ENCODE measurements at places on chromosomes 16 and 17. TPM values are rescaled to one million over a fixed set of nuclear protein-coding genes. Genes with fewer than 3 reads are reported as not detected.

- DNase-seq: no peak
Measured at GRCh38 chr17:13350466-13350865, 251.3 kb downstream of the HS3ST3A1 start.

HSD3B7 gene
- 3.6 TPM for polyA plus RNA-seq

CHRNE gene
- 0.94 TPM for polyA plus RNA-seq

DNA sequence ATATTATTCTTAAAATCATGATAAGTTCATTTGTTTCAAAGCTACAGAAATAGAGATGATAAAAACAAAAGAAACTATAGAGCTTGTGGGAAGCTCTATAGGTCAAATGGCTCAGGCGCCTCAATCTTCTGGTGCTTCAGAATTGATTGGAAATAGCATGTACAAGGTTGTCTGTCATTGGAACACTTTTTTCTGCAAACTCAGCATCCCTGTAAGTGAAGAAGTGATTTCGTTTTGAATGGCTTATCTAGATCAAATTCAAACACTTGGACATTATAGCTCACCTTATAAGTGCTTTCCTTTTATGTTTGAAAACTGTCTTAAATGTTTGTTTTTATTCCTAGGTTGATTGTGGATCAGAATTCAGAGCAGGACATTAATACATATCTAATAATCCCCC, 103.7 kb downstream of the SKAP1 start:
- no peak for DNase-seq

GPR139 gene
- not detected for polyA plus RNA-seq

DNA sequence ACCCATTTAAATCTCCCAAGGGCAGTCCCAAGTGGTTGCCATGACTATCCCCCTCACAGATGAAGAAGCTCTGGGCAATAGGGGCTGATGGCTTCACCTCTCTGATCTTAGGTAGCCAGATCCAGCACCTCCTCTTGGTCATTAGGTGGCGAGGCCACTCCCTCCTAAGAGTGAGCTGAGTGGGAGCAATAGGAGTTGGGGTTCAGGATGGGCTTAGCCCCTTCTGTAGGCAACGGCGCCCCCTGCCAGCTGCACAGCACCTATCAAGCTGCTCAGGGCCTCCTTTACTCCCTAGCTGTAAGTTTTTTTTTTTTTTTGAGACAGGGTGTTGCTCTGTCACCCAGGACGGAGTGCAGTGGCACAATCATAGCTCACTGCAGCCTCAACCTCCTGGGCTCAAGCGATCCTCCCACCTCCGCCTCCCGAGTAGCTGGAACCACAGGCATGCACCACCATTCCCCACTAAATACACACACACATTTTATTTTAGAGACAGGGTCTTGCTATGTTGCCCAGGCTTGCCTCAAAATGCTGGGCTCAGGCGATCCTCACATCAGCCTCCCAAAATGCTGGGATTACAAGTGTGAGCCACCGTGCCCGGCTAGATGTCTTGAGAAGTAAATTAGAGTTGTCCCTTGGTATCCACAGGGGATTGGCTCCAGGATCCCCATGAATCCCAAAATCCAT, 3.5 kb upstream of the RRAD start:
- no peak for DNase-seq

GRCh38 chr16:56355221-56355620, 70.1 kb downstream of the AMFR start:
- no peak for DNase-seq

GRCh38 chr17:3924512-3925350, 8.5 kb upstream of the P2RX1 start:
- DNase-seq: no peak

DNA sequence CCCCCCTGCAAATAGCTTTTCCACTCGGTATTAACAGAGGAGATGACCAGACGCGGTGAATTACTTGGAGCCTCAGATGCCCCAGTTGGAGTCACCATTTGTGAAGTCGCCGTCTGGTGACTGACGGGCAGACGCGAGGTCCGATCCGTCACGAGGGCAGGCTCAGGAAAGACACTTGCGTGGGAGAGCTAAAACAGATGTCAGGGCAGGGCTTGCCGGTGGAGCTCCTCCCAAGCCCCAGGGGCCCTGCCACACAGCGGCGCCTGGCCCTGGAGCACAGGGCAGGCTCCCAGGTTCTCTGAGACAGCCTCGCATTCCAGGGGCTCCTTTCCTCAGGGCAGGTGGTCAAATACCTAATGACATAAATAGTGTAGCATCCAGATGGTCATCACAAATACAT, 348.3 kb downstream of the C16orf95 start:
- DNase-seq: no peak

CSHL1 gene
- polyA plus RNA-seq: not detected

GRCh38 chr16:56370185-56370874, 55.0 kb downstream of the AMFR start:
- DNase-seq: no peak

DNA sequence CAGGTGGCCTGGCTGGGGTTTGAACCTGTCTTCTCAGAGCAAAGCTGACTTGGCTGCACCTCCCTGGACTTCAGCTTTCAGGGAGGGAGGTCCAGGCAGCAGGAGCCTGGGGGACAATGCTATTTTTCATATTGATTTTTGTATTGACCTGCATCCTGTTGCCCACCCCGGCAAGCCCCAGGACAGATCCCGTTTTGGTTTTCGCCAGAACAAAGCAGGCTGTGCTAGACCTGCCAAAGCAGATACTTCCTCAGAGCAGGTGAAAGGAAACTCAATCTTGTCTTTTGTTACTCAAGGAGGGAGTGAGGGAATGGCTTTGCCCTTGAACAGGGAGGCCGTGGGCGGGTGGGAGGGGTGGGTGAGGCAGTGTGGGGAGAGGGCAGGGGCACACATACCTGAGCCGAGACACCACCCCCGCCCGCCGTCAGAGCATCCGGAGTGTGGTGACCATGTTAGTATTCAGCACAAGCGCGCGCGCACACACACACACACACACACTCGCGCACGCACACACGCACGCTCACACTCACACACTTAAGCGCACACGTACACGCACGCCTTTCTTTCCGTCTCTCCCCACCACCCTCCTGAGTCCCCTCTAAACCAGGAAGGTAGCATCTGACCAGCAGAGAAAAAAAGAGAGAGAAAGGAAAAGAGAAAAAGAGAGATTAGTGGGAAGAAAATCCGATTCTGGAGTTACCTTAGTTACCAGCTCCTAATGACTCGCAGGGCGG, 59.5 kb downstream of the RAI1 start:
- DNase-seq: no peak

GRCh38 chr17:59260722-59261121, 40.4 kb downstream of the GDPD1 start:
- no peak for DNase-seq

Data from right lung (tissue), 10 donors.